Stimulated activated CD8-positive, alpha-beta memory T cell treated with anti-CD3 and anti-CD28 coated beads, Interleukin-4, amount 100 ng/mL, for 1 hour (primary cell): ENCODE measurements at places on chromosomes 7 and 10.

DNA sequence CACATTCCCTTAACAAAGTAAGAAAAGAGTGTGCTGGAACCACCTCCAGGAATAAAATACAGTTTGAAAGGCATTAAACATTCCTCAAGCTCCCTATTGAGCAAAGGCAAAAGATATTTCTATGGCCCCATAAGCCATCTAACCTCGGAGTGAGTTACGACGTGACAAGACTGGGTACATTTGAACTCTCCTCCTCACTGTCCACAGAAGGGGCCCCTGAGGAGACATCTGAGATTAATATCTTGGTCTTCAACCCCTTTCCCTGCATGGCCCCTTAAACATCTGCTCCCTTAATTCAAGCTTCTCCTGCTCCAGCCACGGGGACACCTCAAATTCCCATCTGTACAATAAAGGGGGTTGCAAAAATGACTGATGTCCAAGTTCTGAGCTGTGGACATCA, 526 bp downstream of the GIMAP1 start:
- DNase-seq: no peak

DNA sequence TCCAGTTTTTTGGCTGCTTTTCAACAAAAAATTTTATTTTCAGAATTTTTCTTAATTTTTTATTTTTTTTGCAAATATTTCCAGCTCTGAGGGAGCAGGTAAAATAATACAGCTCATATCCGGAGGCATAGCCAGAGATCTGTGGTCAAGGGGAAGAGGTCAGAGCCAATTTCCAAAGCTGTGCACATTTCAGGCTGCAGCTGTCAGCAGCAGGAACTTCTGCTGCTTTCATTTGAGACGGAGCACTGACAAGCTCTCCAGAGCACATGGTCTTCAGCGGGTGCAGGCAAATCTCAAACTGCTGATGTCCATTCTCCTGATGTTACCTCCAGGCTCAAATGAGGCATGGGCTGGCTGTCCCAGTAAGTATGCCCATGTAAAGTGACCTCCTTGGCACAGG, 31.1 kb downstream of the SLC26A4 start:
- DNase-seq: no peak

DNA sequence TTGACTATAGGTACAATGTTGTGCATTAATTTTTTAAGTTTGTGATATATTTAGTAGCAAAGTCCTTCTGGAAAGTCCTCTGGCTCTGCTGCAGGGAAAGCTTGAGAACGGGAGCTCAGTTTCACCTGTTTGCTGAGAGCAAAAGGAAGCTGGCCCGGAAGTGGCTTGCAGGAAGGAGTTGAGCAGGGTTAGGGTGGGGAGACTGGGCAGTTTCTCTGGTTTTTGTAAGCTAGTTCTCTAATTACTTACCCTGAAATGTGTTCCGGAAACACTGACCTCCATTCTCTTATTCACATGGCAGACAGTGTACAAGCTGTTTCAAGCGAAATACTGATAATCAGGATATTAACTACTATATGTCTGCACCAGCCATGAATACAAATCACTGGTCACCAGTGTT, 22.3 kb downstream of the MAP3K8 start:
- no peak for DNase-seq

- DNase-seq: no peak
These were observed 25.3 kb downstream of the USP6NL start for GRCh38 chr10:11586170-11586569.

DNA sequence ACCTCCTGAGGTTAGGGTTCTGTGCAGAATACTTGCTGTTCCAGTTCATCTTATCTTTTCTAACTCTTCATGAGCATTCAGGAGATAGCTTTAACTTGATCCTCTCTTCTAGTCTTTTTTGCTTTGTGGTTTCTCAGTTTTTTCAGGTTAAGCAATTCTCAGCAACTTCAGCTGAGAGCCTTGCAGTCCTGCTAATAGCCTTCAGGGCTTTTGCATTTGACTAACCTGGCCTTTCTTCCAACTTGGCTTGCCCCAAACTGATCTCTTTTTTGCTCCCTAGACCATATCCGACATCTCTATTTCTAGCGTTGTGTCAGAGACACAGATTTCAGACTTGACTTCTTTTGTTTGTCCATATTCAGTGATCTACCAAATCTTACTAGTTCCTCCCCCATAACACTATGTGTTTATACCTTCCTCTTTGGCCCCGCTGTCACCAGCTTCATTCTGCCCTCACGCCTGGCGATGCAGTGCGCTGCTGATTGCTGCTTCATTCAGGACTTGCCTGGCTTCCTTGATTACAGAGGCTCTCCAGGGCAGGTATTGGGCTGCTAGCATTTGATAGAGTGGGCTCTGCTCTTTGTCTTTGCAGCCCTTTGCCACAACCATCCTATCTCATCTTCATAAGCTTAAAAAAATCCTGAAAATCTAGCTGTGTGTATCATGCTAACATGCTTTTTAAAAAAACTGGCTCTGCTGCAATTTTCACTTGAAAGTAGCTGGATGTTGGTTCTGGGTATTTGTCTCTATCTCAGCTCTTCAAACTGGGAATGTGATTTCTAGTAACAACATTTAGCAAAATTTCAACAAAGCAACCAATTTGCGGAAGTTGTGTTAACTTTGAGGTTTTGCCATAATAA, 9.6 kb downstream of the CUL1 start:
- DNase-seq: no peak

DNA sequence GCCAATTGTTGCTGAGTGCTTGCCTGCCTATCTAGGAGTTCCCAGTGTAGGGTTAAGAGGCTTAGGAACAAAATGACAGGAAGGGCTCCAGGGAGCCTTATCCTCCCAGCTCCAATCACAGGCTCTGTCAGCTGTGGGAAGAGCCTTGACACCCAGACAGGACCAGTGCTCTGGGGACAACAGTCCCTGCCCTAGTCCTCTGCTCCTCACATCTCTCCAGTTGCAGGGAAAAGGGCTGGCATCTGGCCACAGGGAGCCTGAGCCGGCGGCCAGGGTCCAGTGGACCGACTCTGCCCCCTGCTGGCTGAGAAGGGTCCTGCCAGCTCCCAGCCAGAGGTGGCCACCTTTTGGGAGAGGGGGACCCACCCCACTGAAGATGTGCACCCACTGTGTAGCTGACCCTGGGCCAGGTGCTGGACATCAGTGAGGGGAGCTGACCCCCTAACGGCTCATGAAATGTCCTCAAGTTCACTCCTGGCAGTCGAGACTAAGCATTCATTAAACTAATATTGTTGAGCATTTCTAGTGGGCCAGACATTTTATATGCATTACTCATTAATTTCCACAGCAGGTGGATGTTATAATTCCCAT, 17.6 kb downstream of the DNAJB12 start:
- no peak for DNase-seq

GRCh38 chr7:155715111-155715805, 70.8 kb downstream of the RBM33 start:
- no peak for DNase-seq

DNA sequence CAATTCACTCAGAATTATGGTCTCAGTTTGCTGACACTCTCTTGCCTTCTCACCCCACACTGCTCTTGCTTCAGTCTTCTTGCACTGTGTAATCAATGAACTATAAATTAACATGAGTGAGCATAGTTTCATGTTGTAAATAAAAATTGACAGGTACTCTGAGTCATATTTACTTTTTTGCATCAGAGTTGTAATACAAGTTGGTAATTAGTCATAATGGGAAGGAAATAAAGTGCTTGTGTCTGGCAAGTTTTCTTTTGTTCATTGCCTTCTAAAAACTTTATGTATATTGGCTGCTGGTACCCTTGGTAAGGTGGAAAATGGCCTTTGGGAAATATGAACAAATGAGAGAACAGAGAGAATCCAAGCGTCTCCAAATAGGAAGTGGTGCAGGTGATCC, 169.3 kb upstream of the MAGI2 start:
- no peak for DNase-seq

- no peak for DNase-seq
These were observed 6.7 kb downstream of the SKAP2 start for GRCh38 chr7:26857506-26858240.

- DNase-seq: no peak
These were observed 14.2 kb upstream of the HPS1 start for GRCh38 chr10:98460837-98461499.

- DNase-seq: no peak
These were observed 53.0 kb downstream of the CROT start for GRCh38 chr7:87398446-87398845.

DNA sequence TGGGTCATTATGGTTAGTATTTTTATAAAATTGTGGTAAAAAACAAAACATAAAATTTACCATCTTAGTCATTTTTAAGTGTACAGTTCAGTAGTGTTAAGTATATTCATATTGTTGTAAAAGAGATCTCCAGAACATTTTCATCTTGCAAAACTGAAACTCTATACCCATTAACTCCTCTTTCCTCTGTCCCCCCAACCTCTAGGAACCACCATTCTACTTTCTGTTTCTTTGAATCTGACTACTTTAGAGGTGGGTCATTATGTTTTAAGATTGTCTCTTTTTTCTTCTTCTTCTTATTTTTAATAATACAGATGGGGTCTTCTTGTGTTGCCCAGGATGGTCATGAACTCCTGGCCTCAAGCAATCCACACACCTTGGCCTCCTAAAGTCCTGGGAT, 84.1 kb downstream of the DOCK4 start:
- no peak for DNase-seq

DNA sequence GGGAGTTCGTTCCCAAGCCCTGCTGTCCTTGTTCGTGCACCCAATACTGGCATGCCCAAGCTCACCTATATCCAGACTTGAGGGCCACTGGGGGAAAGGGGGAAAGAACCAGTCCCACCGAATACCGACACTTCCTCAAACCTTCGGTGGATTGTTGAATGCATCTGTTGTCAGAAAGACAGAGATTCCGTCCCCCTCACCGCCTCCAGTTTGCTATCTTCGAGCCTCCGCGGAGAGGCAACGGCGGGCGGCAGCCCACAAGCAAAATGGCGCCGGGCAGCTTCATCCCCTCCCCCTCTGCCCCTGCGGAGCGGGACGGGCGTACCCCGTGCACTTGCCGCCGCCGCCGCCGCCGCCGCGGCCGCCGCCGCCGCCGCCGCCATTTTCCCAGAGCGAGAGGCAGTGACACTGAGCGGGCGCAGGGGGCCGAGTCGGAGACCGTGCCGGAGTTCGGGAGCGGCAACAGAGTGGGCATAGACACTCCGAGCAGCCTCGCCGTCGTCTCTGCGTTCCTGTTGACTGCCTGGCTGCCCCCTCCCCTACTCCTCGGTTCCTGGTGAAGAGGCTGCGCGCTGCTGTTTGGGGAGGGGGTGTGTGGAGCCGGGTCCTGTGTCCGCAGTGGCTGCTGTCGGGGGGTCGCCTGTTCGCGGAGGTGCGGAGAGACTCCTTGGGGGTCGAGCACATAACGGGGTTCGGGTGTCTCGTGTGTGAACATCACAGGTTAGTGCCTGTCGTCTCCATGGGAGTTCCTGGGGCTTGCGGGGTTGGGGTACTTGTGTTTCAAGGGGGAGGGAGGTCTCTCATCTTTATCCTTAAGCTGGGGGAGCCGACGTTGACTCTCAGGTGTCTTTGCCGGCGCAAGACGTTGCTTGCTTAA, at the start of gene KMT2E:
Gene KMT2E, plus strand, starts transcription at position 390 of the 877 bp plus-strand sequence. CDS start 26,748 bp downstream, outside the sequence.
- peak; percentile 83 for DNase-seq

DNA sequence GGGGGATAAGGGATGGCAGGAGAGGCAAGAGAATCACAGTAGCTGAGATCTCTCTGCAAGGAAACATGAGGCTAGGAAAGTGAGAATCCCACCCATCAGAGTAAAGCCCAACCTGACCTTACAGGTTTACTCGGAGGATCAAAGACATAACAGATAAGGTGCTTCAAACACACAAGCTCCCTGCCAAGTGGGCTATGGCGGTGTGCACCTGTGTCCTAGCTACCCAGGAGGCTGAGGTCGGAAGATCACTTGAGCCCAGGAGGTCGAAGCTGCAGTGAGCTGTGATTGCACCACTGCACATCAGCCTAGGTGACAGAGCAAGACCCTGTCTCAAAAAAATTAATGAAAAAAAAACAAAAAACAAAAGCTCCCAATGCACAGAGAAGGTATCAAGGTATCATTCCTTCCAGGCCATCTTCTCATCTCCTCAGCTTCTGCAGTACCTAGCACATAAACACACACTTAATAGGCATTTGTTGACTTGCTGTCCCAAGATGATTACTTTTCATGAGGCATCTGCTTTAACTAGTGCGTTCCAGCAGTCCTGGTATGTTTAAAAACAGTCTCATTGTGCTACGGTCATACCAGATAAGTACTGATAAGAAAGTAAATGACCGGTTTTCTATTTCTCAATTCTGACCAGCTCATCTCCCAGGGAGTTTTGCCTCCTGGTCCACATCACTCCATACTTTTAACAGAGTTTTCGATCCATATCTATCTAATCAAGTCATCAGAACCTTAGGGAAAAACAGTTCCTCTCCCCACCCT, 13.3 kb downstream of the GNA12 start:
- no peak for DNase-seq

DNA sequence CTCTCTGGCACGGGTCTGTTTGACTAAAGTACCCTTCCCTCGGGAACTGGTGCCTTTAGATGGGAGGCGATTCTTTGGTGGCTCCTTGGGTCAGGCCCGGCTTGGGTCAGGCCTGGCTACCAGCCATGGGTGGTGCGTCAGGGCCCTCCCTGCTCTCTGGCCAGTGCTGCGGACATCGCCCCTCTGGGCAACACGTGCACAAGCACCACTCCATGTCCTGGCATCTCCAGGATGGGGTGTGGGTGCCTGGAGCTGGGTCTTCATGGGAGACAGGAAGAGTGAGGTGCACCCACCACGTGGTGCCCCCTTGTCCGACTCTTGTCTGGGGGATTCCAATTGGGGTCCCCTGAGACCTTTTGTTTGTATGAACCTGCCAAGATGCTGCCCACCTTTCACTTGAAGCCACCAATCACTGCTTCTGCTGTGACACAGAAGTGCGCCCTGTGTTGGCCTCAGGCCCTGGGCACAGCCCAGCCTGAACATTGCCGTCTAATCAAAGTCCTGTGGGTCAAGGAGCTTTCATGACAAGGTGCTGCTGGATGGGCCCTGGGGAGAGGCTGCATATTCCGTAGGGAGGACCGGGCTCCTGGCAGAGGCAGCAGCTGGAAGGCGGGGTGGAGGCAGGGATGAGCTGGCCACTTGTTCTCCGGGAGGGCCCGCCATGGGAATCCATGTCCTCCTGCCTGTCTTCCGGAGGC, 11.1 kb upstream of the PWWP2B start:
- DNase-seq: no peak

DNA sequence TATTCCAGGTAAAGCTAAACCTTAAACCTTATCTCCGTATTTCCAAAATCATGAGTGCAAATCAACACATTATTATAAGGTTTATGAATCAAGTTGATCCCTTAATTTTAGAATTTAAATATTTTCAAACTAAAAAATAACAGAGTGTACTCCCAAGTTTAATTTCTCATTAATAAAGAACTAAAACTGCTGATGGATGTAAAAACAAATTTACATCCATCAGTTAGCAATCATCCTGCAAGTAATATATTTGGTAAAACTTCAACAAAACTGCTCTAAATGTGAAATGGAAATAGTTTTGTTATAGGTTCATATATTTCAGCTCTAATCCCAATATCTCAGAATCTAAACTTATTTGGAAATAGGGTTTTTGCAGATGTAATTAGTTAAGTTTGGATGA, 71.3 kb upstream of the ZNF804B start:
- DNase-seq: no peak
